Transverse colon (tissue), 4 donors: ENCODE measurements at places on chromosomes 2 and 18.
A peak's percentile ranks its signal among the peaks of the same experiment; 100 is the strongest.

- H3K36me3 ChIP-seq = no peaks in the 10 kb centered on the region
- no peak overlapping the region for H3K27ac ChIP-seq
- no peaks in the 10 kb centered on the region for H3K4me1 ChIP-seq
- no peaks in the 10 kb centered on the region for H3K27me3 ChIP-seq
Observed at GRCh38 chr2:178241844-178242551, 47.7 kb downstream of the OSBPL6 start.

GRCh38 chr2:70977605-70978205 lies 725 bp upstream of the ANKRD53 start:
- H3K4me1 ChIP-seq = peaks cover 5% of the 10 kb centered on the region
- DNase-seq = peak; percentile 57
- H3K4me3 ChIP-seq = peak overlapping the region; percentile 69

DNA sequence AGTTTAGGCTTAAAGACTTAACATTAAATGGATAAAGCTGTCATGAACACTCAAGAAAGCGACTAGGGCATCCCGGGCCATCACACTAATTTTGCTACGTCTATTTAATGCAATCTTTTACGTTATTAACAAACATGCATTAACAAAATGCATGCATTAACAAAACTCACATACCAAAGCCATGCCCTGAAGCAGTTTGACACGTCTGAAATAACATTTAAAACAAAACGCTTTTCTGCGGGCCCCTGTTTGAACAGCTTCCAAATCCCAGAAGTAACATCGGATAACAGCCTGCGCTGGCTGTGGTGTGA lies 458 bp downstream of the B4GALT6 start:
- no peak for DNase-seq
- peaks cover 30% of the 10 kb centered on the region for H3K4me1 ChIP-seq
- H3K4me3 ChIP-seq = peak overlapping the region; percentile 61
- H3K36me3 ChIP-seq = no peaks in the 10 kb centered on the region
- peak overlapping the region; percentile 85 for H3K27ac ChIP-seq

DNA sequence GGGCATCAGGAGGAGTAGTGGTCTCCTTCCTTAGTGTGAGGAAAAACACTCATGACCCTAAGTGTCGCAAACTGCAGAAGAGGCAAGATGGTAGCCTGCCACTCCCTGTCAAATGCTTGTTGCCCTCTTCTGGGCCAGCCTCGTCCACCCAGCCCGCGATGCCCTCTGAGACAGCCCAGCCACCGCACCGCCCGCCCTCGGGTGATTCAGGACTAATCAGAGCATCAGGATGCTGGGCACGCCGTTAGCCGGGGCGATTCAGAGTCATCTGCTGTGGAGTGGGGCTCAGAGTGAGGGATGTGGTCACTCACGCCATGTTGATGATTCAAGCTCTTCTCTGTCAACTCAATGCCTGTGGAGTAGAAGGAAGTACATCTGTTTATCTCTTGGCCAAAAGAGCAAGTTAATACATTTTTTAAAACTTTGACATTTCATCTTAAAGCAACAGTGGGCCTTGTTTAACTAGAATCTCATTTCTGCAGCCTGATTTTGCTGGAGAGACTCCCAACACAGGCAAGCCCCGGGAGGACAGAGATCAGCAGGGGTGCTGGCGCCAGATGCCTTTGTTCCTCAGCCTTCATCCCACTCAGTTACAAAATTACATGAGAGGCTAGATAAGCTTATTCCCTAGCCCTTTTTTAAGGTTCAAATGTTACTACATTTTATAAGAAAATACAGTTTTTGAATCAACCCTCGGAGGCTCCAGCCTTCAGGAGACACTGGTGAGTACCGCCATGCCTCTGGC lies 79.0 kb downstream of the TMEM18 start:
- no peak overlapping the region for H3K27ac ChIP-seq
- no peak for DNase-seq
- no peak overlapping the region for H3K4me3 ChIP-seq
- H3K4me1 ChIP-seq = no peaks in the 10 kb centered on the region
- no peaks in the 10 kb centered on the region for H3K27me3 ChIP-seq

GRCh38 chr18:77124452-77124922 lies 8.1 kb downstream of the MBP start:
- no peaks in the 10 kb centered on the region for H3K36me3 ChIP-seq
- no peak overlapping the region for H3K4me3 ChIP-seq
- H3K27ac ChIP-seq = peak overlapping the region; percentile 0
- H3K27me3 ChIP-seq = no peaks in the 10 kb centered on the region
